NB4 (cell line): ENCODE measurements at places on chromosomes 12 and 14.

GRCh38 chr14:95237121-95237957, 80.0 kb upstream of the DICER1 start:
- peak; percentile 23 for DNase-seq

DNA sequence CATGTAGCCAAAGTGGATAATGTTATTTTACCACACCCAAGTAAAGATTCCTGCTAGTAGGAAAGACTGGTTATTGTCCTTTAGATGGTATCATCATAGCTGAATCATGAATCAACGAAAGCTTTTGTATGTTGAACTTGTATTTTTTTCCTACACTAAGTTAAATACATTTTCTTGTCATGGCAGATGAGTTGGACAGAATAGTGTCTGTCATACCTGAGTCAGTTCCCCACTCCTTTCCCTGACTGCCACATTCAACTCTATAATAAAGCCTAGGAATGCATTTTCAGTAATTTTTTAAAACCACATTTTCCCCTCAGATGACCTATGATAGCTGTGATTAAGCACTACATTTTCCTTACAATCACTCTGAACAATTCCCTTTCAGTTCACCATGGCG, 9.3 kb upstream of the PTHLH start:
- DNase-seq, result no peak

DNA sequence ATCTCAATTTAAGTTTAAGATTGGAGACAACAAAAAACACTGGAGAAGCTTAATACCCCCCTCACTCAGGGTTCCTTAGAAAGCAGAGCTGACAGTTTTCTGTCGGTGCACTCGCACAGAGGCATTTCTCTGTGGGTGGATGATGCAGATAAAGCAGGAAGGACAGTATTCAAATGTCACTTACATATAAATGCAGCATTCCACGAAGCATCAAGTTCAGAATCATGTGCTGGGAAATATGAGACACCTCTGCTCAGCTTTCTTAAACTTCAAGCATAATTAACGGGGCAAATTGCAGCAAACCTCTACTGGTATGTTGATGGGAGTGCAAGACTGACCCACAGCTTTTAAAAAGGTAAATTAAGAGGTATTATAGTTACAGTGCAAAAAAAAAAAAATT, 68.7 kb downstream of the DICER1 start:
- DNase-seq, result no peak

GRCh38 chr12:114888448-114888847, 204.5 kb upstream of the TBX3 start:
- no peak for DNase-seq

DNA sequence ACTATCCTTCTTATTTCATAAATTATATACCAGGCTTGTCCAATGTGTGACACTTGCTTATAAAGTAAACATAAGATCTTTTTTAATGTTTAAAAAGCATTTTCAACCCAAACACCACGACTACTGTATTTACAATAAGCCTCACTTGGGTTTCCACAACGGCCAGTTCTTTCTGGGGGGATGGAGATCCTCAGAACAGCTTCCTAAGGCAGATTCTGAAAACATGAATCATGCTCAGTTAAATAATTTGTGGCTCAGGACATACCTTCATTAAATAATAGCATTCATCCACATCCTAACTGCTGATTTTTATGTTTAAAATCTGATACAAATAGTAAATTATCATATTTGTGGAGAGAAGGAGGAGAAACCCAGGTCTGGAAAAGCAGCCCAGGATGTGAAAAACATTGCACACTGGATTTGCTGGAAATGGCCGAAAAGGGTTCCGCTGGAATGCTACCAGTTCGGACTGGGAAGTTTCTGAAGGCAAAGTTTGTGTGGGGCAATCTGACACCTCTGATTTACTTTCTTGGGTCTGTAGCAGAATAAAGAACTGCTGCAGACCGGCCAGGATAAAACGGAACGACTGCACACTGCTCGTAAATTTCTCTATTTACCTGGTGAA, 597 bp downstream of the GLT8D2 start:
- no peak for DNase-seq

DNA sequence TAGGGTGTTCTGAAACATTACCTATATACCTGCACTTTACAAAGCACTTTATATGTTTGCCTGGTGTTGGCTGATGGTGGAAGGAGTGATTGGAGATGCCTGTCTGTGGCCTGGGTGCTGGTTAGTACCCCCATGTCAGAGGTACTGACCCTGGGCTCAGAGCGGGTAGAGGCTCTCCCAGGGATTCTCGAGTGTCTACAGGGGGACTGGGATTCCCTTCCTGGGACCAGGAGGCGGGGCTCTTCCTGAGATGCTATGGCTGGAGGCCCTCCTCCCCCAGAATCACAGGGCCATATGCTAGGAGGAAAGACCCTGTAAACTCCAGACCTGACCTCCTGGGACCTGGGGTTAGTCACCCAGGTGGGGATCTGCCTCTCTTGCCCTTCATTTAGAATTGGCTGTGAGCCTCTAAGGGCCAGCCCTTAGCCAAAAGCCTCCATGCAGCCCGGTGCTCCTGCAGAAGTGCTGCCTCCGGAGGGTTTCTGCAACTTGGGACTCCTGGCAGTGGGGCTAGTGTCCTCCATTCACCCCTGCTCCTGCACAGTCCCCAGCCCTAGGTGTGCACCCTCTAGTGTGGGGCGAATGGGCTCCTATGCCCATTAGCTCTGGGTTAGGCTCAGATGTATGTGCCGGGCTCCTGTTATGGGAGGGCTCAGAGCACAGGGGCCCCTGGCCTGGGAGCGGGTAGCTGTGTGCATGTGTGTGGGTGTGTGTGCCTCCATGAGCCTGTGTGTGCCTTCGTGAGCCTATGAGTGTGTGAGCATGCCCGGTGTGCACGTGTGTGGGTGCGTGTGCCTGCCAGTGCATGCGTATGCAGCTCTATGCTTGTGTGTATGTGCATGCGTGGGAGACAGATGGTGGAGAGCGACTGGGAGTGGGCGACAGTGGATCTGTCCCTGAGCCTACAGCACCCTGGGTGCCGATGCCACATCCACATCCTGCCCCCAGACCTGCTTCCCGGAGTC, 36.6 kb downstream of the RTL1 start:
- DNase-seq, result no peak

- DNase-seq, result no peak
Observed at GRCh38 chr14:93430315-93431035, at the start of gene UNC79. Gene UNC79 (plus strand): TSS chr14:93430939. CDS start chr14:93431030, 91 bp downstream.

DNA sequence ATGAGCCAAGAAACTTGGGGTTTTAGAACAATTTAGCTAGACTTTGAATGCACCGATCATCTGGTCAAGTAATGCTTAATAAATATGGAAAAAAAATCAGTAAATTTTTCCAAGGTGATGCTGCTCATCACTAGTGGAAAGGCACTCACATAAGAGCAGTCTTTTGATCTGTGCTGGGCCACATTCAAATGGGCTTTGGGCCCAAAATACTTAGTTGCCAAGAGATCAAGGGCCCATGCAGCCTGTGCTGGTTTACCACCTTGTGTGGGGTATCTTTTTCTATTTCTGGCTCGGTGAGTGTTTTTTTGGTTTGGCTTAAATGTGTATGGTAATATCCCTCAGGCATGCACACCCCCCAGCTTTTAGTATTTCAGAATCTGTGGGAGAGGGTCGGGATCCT, 943.2 kb downstream of the TMTC2 start:
- no peak for DNase-seq

DNA sequence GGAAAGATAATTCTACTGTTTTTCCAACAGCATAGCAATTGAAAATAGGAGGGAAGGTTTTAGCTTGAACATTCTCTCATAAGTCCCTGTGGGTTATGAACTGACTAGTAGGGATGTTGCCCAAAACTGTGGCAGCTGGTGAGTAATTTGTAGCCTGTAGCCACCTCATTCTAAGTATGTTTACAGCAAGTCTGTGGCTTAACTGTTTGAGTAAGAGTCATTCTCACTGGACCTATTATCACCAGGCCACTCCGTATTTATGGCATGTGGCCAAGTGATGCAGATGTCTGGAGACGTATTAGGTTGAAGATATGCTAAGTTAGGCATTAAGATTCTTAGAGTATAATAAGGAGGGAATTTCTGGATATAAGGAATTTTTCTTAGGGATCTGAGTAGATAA, 458.3 kb downstream of the ETNK1 start:
- DNase-seq, result no peak

- DNase-seq, result no peak
Observed at GRCh38 chr12:39620659-39621658, 1.4 kb upstream of the ABCD2 start.

GRCh38 chr14:94690486-94690885, 78.3 kb downstream of the SERPINA3 start:
- DNase-seq, result no peak

DNA sequence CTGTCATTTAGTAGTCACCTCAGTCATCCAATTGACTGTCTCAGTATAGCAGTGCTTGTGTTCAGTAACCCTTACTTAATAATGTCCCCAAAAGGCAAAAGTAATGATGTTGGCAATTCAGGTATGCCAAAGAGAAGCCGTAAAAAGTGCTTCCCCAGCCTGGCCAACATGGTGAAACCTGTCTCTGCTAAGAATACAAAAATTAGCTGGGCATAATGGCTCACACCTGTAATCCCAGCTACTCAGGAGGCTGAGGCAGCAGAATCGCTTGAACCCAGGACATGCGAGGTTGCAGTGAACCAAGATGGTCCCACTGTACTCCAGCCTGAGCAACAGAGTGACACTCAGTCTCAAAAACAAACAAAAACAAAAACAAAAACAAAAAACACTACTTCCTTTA, 33.6 kb downstream of the SENP1 start:
- no peak for DNase-seq

DNA sequence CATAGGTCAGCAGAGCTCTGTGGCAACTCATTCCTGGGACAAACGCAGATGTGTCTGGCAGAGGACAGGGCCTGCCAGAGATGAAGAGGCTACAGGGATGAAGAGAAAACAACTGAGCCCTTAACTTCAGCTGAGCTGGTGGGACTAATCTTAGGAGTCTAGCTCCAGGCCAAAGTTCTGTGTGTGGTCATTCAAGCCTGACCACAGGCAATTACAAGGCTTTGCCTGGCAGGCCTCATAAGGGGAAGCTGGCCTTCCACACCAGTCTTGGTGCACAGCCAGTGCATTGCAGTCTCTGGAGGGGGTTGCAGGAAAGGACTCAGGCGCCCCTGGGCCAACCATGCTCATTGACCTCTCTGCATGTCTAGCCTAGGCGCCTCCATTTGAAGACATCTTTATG, 127.6 kb upstream of the DAAM1 start:
- no peak for DNase-seq

GRCh38 chr12:81339071-81339470, 261.2 kb downstream of the ACSS3 start:
- no peak for DNase-seq

GRCh38 chr14:93759719-93760307, 28.5 kb downstream of the PRIMA1 start:
- no peak for DNase-seq

DNA sequence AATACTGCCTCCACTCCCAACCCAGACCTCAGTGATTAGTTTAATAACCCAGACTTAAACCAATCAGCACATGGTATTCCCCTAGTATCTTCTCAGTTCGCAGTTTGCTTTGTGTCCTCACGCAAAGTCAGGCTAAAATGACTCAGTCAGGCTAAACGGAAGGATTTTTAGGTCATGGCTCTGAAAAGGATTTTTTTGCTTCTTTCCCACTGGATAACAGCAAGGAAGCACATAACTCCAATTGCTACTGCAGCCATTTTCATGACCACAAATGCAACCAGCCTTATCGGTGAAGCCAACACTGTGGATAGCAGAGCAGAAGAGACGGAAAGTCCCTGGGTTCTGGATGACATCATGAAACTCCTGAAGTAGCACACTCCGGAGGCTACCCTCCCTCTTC, 67.7 kb downstream of the ZC3H14 start:
- DNase-seq, result no peak

- DNase-seq, result no peak
Observed at GRCh38 chr12:67645601-67646000, 2.9 kb upstream of the DYRK2 start.

- DNase-seq, result peak; percentile 31
Observed at GRCh38 chr14:79011091-79011919, 841.1 kb downstream of the NRXN3 start.

GRCh38 chr12:85448548-85449139, 168.6 kb downstream of the ALX1 start:
- peak; percentile 34 for DNase-seq

GRCh38 chr12:30700216-30700900, 4.7 kb upstream of the IPO8 start:
- no peak for DNase-seq

DNA sequence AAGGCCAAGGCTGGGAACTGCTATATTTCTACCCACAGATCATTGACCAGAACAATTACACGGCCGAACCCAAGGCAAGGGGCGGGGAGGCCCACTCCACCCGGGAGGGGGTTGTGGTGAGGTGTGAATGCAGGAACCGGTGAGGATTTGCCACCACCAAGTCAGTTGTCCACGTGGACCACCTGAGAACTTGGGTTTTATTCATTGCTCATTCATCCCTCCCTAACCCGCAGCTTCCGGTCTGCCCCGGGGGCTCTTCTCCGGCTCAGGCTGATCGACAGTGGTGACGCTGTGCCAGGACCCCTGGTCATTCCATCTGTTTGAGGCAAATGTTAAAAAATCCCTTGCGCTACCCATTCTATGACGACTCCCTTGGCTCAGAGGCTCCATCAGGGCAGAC, 127.7 kb upstream of the RTL1 start:
- peak; percentile 8 for DNase-seq

- no peak for DNase-seq
Observed at GRCh38 chr12:98182821-98183220, 332.6 kb upstream of the TMPO start.

DNA sequence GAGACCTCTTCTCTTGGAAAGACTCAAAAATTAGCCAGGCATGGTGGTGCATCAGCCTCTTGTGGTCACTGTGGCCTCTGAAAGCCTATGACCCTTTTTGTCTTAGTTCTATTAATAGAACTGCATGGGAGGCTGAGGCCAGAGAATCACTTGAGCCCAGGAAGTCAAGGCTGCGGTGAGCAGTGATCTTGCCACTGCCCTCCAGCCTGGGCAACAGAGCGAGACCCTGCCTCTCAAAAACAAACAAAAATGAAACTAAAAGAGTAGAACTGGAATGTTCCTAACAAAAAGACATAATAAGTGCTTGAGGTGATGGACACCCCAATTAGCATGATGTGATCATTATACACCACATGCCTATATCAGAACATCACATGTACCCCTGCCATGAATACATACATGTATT, 197.0 kb upstream of the EEA1 start:
- no peak for DNase-seq

DNA sequence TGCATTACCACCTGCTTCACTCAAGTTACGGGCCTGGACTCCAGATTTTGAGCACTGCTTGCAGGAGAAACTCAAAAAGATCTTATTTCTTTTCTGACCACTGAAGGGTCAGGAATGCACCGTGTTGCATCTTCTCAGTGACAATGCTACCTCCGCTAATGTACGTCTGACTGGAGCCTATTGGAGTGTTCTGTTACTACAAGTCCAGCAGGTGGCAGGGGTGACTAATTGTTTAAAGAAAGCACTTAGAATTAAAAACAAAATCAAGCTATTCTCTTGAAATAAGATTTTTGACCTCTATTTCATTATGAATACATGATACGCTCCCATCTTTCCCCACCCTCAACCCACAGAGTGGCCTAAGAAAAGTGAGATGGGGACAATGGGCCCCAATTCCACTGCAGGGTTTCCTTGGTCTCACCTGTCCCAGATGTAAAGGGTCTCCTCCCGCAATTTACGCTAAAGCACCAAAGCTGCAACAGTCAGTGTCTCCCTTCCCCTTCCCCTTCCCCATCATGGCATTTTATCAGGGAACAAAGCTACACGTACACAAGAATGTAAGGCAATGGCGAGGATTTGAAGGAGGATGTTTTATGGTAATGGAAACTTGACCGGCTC, 2.2 kb downstream of the TBPL2 start:
- DNase-seq, result peak; percentile 49

- no peak for DNase-seq
Observed at GRCh38 chr12:122480753-122481152, 20.0 kb downstream of the ZCCHC8 start.

GRCh38 chr14:72380456-72380855, 448.2 kb downstream of the RGS6 start:
- no peak for DNase-seq
